NCI-H69 (cell line): ENCODE measurements at places on chromosomes 6 and 20.

DNA sequence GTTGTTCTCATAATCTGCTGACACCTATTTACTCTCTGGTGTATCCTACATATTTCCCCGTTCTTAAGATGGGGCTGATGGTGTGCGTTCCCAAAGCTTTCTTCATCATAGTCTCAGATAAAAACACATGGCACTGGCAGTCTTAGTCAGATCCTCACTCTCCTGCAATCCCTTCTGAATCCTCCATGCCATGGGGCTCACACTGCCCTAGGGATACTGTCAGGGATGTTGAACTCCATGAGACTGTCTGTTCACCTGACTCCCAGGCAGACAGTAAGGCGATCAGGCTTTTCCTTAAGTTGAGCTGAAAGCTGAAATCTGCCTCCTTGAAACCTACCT is 76.0 kb downstream of the SLX4IP start:
- DNase-seq: peak; percentile 77

DNA sequence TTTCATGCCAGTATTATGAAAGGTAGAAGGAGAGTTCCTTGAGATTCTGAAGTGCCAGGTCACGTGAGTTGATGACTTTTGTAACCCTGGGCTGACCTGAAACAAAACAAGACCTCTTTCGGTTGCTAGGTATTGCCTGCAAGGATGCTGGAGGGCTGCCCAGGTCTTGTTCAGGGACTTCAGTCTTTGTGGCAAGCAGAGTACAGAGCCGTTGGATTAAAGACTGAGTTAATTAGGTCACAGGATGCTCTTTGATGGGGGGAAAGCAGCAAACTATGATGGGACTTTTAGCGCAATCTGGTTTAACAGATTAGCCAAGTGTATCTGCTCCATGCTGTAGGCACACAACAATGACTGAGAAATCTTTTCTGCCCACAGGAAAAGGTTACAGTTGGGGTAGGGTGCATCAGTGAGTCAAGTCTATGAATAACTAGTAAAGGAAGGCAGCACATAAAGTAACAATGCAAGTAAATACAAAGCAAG is 12.8 kb upstream of the ELOVL5 start:
- no peak for DNase-seq

GRCh38 chr6:170173335-170173881 is 117.5 kb downstream of the DLL1 start:
- no peak for DNase-seq

DNA sequence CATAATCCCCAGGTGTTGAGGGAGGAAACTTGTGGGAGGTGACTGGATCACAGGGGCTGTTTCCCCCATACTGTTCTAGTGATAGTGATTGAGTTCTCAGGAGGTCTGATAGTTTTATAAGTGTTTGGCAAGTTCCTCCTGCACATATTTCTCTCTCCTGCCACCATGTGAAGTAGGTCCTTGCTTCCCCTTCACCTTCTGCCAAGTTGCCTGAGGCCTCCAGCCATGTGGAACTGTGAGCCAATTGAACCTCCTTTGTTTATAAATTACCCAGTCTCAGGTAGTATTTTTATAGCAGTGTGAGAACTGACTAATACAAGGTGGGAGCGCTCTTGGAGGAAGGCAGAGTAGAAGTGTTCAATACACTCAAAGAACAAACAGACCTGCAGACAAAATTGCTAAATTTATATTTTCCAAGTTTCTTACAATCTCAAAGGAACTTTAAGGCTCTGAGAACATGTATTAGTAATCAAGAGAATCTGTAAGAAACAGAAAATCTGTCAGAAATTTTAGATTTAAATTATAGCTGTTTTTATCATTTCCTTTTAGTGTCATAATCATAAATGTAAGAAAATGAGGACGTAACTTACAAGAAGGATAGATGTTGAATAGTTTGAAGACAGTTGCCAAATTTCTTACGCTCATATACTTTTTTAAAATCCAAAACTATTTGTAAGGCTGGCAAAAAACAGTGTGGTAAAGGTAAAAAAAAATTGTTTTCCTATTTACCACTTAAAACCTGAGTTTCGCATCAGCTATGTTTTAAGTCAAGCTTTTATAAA is 77.7 kb downstream of the ASCC3 start:
- peak; percentile 91 for DNase-seq

- DNase-seq: no peak
Measured at GRCh38 chr6:23415819-23416427, 710.1 kb upstream of the NRSN1 start.

GRCh38 chr20:5722927-5723326 is 27.3 kb upstream of the SHLD1 start:
- no peak for DNase-seq

- no peak for DNase-seq
Measured at GRCh38 chr6:1868561-1869261, 259.0 kb downstream of the FOXC1 start.

DNA sequence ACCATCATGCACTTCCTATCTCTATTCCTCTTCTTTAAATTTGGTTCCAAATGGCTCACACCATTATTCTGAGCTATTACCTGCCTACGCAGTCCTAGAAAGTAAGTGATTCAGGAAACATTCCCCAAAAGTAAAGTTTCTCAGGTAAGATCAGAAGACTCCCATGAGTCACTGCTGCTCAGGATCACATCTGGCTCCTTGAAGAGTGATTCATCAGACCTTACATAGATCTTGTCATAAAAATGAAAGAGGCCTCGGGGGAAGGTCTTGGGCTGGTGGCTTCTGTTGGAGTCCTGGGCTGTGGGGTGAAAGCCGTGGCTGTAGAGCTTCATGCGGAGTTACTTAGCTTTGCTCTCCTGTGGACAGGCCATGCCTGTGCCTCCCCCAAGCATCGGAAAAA is 35.9 kb downstream of the PLG start:
- DNase-seq: no peak

GRCh38 chr6:145506565-145506964 is 228.8 kb downstream of the EPM2A start:
- no peak for DNase-seq

- DNase-seq: no peak
Measured at GRCh38 chr6:42690151-42690702, 32.2 kb downstream of the PRPH2 start.

DNA sequence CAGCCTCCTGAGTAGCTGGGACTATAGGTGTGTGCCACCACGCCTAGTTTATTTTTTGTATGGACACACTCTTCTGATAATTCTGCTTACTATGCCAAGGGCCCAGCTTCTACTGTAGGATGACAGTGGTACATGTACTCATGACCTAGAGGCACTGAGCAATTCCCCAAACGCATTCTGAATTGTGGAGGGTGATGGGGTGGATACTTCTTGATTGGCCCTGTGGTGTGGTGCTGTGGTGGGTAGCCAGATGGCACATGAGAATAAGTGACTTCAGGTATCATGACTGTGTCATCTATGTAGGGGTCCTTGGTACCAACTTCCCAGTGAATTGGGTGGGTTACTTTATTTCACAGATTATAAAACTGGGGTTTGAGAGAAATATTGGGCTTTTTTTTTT is 11.0 kb downstream of the DNMT3B start:
- no peak for DNase-seq

DNA sequence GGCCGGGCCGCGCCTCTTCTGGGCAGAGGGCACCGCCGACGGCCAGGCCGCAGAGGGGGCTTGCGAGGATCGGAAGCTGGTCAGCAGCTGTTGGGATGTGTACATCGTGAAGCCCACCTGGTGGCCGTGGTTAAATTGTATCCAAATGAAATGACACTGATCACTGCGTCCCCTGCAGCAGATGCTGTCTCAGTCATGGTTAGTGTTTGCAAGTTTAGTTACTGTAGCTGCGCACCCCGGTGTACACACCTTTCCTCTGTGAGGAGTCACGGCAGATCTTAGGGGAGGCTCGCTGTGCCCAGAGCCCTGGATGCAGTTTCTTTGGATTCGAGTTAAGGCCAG is 653 bp downstream of the NAA20 start:
- DNase-seq: peak; percentile 54
